ENCODE measurements at places on chromosomes 1 and 21.

GRCh38 chr1:162928141-162928540, 67.2 kb upstream of the CCDC190 start:
- DNase-seq = no peak

- DNase-seq = no peak
Measured at GRCh38 chr1:48831120-48831978, 54.7 kb upstream of the BEND5 start.

GRCh38 chr1:117120774-117121588, 568 bp downstream of the TRIM45 start:
- no peak for DNase-seq

GRCh38 chr1:55725378-55725777, 510.2 kb upstream of the USP24 start:
- no peak for DNase-seq

- DNase-seq = no peak
Measured at GRCh38 chr1:162982364-162982763, 86.8 kb upstream of the RGS4 start.

Data from NAMALWA (cell line).